ENCODE measurements at places on chromosomes 16 and 17.

DNA sequence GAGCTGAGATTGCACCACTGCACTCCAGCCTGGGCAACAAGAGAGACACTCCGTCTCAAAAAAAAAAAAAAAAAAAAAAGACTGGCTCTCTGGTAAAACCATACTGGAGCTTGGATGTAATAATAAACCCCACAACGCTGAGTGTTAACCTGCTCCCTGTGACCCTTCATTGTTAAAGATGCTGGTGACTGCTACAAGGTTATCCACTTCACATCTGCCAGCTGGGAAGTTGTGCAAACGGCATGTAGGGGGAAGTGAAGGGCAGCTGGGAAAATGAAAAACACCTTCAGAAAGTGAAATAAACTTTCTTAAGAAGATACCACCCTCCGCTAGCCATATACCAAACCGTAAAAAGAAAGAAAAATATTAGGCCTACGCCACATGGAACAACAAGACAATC, 131.0 kb upstream of the NUDT7 start:
- no peak for DNase-seq

DNA sequence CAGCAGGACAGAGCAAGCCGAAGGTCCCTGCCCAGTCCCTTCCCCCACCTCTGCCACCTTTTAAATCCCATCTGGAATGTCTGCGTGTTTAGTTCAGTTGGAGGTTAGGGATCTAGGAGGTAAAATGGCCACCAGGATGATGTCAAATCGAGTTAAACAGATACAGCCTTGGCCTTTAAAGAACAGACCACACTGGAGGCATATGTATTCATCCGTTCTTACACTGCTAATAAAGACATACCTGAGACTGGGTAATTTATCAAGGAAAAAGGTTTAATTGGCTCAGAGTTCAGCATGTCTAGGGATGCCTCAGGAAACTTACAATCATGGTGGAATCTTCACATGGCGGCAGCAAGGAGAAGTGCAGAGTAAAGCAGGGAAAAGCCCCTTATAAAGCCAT, 167.8 kb upstream of the CACNG5 start:
- no peak for DNase-seq

- DNase-seq = no peak
Measured at GRCh38 chr16:85759631-85760419, 8.9 kb upstream of the C16orf74 start.

DNA sequence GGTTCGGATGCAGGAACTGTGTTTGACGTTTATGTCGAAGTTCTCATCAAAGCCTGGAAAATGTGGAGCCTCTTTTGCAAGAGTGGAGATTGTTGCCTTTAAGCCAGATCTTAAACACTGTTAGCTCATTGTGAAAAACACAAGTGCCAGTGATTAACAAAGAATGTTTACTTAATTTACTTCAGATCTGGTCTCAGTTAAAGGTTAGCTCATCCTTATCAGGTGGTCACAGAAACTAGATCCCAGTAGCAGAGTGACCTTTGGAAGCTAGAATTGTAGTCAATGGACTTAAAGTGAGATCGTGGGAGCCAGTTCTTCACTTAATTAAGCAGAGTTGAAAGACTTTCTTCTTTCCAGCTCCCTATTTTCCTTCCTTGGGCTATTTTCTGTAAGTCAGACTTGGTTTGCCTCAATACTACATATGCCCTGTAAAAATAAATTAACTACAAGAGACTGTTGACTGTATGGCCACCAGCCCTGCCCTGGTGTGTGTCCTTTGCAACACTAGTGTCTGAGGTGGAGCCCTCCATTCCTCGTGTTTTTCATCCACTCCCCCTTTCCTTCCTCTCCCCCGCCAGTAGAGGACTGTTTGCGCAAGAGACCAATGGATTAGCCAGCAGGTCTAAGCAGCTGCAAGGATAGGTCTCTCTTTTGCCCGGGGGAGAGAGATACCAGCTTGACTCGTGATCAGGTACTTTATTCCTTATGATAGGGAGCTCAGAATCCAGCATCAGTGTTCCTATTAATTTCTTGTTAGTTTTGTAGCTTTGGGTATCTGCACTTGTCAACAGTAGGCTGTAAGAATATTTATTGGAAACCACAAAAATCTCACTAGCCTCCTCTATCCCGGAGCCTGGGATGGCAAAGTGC, 20.2 kb downstream of the FBXO39 start:
- no peak for DNase-seq

GRCh38 chr16:29146266-29146665, 161.4 kb downstream of the LAT start:
- no peak for DNase-seq

GRCh38 chr16:49548325-49548970, 174.8 kb downstream of the C16orf78 start:
- DNase-seq = no peak
